Fibroblast of mammary gland (primary cell): ENCODE measurements at places on chromosomes 13 and 19.

GRCh38 chr19:48617146-48617937 is 1.6 kb downstream of the RPL18 start:
- no peak for DNase-seq

- DNase-seq: no peak
Measured at GRCh38 chr13:65417953-65418352, 1812.2 kb downstream of the PCDH9 start.

DNA sequence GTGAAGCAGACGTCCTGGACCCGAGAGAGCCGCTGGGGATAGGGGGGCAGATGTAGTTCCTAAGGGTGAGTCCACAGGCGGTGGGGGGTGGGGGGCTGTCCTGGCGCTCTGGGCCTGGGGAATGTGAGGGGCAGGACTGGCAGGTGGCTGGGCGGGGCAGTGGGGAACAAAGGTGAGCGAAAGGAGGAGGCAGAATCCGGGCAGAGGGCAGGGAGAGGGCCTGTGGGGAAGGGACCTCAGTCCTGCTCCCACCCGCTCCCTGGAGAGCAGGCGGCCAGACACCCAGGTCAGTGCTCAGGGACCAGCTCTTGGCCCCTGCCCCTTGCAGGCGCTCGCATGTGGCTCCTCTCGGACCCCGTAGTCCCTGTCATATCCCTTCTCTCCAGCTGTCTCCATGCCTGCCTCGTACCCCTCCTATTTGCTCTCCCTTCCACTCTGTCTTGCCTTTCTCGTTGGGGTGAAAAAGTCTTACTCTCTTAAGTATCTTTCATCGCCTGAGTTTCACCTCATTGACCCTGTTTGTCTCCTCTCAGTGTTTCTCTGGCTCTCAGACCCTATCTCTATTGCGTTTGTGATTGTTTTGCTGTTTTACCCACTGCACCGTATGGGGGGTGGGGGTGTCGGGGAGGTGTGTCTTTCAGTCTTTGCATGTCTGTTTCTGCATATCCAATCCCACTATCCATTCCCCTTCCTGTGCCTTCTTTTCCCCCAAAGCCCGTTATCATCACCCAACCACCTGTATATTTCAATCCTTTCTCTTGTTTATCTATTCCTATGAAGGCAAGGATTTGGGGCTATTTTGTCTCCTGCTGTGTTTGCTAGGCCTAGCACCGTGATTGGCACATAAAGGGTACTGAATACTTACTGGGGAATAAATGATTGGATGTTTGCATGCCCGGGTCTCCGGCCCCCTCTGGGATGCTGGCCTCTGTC is 5.8 kb downstream of the SPHK2 start:
- DNase-seq: no peak

- DNase-seq: no peak
Measured at GRCh38 chr13:35179494-35179893, 237.4 kb downstream of the NBEA start.

GRCh38 chr13:50608370-50608769 is 235.1 kb downstream of the DLEU7 start:
- DNase-seq: no peak
